ENCODE measurements at places on chromosomes 6 and 20.
A peak's percentile ranks its signal among the peaks of the same experiment; 100 is the strongest.

GRCh38 chr20:3557237-3557785 is 86.5 kb downstream of the ATRN start:
- DNase-seq: peak; percentile 18

DNA sequence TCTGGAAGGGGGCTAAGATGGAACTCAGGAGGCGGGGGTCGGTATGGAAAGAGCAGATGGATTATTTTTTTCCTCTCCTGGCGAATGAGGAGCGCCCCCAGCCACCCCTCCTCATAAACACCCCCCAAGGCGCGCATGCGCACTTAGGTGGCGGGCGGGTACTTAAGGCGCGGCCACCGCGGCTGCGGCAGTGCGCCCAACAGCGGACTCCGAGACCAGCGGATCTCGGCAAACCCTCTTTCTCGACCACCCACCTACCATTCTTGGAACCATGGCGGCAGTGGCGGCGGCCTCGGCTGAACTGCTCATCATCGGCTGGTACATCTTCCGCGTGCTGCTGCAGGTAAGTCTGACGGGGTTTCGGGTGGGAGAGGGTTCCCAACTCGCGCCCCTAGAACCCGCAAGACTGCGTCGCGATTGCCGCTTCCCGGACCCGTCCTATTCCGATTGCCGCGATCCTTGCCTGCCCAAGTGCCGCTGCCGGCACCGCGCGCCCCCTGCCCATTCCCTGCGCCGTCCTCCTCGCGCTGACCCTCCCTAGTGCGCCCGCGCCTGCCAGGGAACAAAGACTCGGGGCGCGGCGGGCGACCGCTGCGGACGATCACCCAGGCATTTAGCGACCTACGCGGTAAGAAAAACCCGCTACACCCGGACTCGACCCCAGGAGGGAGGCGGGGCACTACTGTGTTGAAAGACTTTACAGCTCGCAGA is at the start of gene NNAT:
Gene NNAT (plus strand): TSS at position 190 of the 711 bp plus-strand sequence. CDS start 82 bp downstream, at position 272.
- DNase-seq: no peak

DNA sequence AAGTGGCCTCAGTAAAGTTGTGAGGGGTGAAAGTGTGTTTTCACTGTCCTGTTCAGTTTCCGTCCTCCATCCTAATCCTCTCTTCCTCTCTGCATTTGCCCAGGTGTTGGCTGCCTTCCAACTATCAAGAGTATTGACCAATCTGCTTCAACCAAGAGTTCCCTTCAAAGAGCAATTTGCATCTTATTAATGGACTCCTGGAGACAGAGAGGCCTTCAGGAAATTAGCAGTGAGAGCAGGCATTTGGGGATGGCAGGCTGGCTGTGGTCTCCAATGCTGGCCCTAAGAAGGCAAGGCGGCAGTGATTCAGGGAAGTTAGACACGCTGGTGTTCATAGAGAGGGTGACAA is 77.2 kb downstream of the GPR6 start:
- no peak for DNase-seq

- no peak for DNase-seq
Measured at GRCh38 chr6:20542927-20543602, 8.8 kb downstream of the CDKAL1 start.

DNA sequence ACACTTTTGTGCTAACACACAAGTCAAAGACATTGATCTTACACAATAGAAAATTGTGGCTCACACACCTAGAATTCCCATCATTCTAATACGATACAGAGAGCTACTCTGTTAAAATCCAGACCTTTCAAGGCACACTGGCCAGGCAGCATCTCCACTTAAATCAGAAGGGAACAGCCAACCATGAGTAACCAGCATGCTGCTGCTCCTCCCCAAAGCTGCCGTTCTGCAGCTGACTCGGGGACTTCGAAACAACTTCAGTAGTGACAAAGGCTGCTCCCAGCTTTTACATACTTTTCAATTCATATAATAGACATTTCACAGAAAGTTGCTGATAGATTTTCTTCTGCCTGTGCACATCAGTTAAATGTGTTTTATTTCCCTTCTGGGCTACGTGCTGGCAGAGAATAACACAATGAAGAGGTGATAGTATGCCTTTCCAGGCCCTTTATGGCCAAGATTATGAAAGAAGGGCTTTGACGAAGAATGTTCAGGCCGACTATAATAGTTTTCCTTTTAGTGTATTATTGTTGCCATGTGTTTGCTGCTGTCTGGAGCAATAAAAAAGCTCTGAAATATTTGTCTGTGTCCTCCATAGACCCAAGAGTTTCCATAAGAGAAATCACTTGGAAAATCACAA is 159.0 kb downstream of the GMDS start:
- DNase-seq: no peak

GRCh38 chr6:97586344-97586743 is 303.3 kb upstream of the MMS22L start:
- no peak for DNase-seq

DNA sequence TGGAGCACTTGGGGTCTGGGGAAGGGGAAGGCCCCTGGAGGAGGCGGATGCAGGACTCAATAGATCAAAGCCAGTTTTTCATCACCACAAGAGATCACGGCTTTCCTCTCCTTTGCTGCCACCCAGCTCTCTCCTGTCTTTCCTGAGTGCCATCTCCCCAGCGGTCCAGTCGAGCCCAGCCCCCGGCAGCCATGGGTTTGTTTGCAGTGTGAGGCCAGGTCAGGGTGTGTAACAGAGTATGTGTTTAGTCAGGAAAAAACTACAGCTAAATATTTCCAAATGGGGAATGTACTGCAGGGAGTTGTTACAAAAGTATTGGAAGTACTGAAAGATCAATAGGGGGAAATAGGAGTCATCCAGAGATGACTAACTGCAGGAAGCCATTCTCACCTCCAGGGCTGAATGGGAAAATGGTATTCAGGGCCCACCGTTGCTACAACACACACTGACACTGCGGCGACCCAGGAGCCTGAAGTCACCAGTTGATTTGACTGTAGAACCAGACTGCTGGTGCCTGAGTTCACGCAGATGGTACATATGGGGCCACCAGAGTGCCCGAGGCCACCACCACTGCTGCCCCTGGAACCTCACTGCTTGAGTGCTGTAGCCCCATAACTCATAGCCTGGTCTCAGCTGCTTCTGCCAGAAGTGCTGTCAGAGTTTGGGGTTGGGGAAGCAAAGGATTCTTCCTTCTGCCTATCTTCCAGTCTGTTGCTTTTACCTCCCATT is 23.6 kb upstream of the FANCE start:
- DNase-seq: no peak

DNA sequence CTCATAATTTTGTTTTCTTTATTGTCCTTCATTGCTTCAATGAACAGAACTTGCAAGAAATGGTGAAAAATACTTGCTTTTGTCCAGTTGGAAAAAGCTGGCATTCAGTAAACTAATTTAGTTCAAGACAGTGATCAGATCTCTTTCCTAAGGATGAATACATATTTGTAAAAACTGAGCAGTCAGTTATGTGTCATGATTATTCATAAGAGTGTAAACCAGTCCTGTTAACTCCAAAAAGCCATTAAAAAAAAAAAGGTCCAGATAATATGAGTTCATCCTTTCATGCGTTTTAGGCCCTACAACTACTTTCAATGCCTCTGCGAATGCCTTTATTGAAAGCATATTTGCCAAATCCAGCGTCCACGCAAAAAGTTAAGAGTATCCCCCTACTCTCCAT is 609 bp downstream of the PGM3 start:
- no peak for DNase-seq

GRCh38 chr20:44457016-44457415 is 18.7 kb upstream of the TTPAL start:
- DNase-seq: no peak

DNA sequence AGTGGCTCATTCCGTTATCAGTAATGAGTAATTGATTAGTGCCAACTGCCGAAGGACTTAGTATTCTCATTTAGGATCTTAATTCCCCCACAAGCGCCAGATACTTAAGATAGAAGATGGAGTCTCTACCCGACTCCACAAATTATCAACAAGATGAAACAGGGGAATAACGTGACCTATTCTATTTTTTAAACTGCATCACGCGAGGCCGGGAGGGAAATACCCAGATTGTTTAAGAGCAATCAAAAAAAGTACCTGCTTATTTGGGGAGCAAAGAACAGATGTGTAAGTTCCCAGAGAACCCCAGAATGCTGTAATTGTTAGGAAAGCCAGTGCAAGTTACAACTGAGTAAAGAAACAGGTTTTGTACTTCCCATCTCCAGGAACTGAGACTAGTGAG is 1.1 kb upstream of the MAP3K5 start:
- DNase-seq: no peak

DNA sequence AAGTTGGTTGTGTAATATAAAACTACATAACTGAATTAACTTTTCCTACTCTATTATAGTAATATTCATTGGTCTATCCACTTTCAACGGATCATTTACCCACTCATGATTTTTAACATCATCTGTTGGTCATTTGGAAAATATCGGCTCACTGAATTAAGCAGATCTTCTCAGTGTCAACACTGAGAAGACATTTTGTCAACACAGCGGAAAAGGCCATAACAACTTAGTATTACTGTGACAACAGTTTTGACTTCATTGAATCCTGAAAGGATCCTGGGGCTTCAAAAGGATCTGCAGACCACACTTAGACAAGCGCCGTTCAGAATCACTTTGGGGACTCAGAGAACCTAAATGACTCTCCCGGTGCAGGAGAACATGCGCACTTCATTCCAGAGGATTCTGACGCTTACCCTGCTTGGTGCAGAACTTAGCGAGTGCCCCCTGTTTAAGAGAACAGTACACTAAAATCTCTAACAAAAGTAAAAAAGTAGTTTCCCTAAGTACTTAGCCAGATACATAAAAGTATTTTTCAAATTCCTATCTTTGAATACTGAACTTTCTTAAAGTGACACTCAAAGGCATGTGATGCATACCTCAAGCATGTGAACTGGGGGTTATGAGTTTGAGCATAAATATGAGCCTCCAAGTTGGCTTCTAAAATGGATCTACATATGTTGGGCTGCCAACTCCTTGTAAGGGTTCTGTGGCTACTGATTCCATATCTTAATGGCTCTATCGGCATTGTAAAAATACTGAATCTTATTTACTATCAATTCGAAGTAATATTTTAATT is 4.0 kb downstream of the ZBTB2 start:
- no peak for DNase-seq

DNA sequence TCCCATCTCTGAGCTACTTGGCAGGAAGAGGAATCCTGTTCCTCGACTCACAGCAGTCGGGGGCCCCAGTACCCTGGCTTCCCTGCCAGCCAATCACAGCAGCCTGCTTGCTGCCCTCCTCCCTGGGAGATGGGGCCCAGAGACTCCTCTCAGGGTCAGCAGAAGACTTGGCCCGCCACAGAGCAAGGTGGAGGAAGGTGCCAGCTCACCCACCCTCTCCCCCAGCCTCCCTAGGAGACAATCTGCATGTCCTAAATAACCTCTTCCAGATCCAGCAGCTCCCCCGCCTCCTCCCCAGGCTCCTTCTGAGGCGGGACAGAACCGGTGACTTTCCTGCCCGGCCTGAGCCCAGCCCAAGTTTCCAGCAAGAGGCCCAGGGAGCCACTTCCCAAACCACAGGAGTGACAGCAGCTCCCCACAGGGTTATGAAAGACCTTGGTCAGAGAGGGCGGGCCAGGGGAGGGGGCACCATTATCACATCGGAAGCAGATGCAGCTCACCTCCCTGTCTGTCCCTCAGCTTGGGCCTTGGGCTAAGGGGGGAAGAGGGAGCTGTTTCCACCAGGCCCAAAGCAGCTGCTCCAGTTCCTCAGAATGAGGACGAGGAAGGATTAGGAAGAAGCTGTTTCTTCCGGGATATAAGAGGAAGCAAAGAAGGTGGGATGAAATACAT is 2.3 kb downstream of the CCND3 start:
- DNase-seq: peak; percentile 29

DNA sequence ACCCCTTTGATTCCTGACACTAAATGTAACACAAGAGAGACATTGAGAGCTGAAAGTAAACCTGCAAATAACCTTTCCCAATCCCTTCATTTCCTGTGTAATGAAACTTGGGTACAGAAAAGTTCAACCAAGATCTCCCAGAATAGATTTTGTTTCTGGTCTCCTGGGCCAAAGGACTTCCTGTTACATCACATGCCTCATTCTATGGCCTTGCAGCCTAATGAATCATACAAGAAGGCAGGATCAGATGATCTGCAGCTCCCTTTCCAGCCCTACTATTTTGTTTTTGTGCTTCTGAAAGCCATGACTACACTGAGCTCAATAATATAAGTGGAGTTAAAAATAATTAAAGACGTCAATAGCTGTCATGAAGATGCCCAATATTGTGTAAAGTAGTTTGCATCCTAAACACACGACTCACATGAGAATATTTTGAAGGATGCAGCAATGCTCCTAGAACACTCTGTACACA is 73.4 kb upstream of the NOX3 start:
- no peak for DNase-seq

GRCh38 chr6:93970684-93971083 is 551.3 kb upstream of the EPHA7 start:
- DNase-seq: no peak

- no peak for DNase-seq
Measured at GRCh38 chr6:45759472-45759810, 256.2 kb downstream of the CLIC5 start.

- DNase-seq: no peak
Measured at GRCh38 chr6:397056-397455, 5.5 kb downstream of the IRF4 start.

GRCh38 chr6:21914121-21914973 is 320.8 kb downstream of the SOX4 start:
- DNase-seq: no peak

DNA sequence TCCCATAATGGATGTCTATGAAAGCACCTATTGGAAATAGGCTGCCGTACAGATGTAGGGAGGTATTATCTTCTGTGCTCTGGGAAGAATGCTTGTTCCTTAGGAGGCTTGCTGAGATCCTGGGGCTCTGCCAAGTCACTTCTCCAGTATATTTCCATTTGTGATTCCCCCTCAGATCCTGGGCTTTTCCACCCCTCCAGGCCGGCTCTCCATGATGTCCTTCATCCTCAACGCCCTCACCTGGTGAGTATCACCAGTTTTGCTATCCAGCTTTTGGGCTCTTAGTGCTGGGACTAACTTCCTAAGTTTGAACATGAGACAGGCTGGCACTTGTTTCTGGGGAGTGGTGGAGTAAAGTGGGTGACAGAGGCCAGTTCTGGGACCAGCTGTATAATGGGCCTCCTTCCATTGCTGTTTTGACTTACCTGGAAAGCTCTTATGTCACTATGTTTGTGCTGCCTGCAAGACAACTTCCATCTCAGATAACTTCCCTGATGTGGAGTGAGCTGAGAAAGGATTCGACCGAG is 2.6 kb downstream of the SYS1 start:
- DNase-seq: no peak

- DNase-seq: no peak
Measured at GRCh38 chr6:38215225-38215624, 395.7 kb downstream of the ZFAND3 start.

Data from anterior cingulate cortex (tissue), 58 donors.